ENCODE measurements at places on chromosomes 2 and 18.

DNA sequence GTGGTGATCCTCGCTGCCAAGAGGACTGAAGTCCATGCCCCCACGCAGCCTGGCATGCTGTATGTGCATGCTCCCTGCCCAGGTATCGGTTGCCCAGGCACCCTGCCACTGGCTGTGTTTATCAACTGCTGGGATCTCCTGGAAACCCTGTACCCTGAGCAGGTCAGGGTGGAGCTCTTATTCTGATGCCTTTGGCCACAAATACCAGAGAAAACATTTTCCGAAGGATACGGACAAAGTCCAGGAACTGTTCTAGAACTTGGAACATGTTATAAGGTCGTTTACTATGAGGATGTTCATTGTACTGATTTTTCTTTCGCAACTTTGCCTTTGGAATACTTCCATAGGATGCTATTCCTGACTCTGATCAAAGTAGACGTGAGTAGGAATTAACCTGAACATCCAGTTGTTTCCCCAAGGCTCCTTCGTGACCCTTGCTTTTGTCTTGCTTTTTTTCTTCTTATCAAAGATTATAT lies 55.2 kb downstream of the TMEM17 start:
- no peak for DNase-seq
- H3K4me3 ChIP-seq: no peak overlapping the region
- H3K27ac ChIP-seq: no peak overlapping the region
- no peaks in the 10 kb centered on the region for H3K27me3 ChIP-seq

GRCh38 chr18:74064510-74064909 lies 83.1 kb downstream of the FBXO15 start:
- H3K27me3 ChIP-seq: no peaks in the 10 kb centered on the region
- peaks cover 24% of the 10 kb centered on the region for H3K4me1 ChIP-seq
- H3K36me3 ChIP-seq: no peaks in the 10 kb centered on the region
- DNase-seq: no peak

- DNase-seq: no peak
- H3K27me3 ChIP-seq: no peaks in the 10 kb centered on the region
- H3K36me3 ChIP-seq: no peaks in the 10 kb centered on the region
- H3K4me3 ChIP-seq: no peak overlapping the region
- H3K4me1 ChIP-seq: no peaks in the 10 kb centered on the region
- no peak overlapping the region for H3K27ac ChIP-seq
Observed at GRCh38 chr2:117512307-117512706, 302.2 kb upstream of the DDX18 start.

- no peaks in the 10 kb centered on the region for H3K27me3 ChIP-seq
- no peak overlapping the region for H3K27ac ChIP-seq
- no peaks in the 10 kb centered on the region for H3K4me1 ChIP-seq
- H3K4me3 ChIP-seq: no peak overlapping the region
Observed at GRCh38 chr2:235940330-235940729, 227.9 kb downstream of the GBX2 start.

Data from naive thymus-derived CD4-positive, alpha-beta T cell (primary cell).